Naive thymus-derived CD8-positive, alpha-beta T cell (primary cell): ENCODE measurements at places on chromosomes 3 and 15.
A peak's percentile ranks its signal among the peaks of the same experiment; 100 is the strongest.

GRCh38 chr3:98359993-98360675 is 6.5 kb downstream of the OR5K4 start:
- no peak overlapping the region for H3K27ac ChIP-seq
- H3K4me3 ChIP-seq = no peak overlapping the region
- peaks cover 8% of the 10 kb centered on the region for H3K36me3 ChIP-seq
- H3K27me3 ChIP-seq = peaks cover 5% of the 10 kb centered on the region

DNA sequence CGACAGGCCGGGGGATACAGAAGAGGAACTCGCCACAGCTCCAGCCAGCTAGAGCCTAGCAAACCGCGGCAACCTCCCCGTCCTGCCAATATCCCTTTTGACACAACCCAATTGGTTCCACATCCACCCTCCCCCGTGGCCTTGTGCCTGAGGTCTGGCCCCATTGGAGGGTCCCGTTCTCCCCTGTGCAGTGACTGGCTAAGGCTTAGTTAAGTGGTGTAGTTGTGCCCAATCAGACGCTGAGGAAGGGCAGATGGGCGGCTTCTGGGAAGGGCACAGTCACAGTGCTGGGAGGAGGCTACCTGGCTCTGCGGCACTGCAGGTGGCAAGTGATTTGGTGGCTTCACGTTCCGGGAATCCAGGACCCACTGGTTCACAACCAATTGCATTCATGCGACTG is 78.6 kb downstream of the SNRK start:
- H3K36me3 ChIP-seq = peaks cover 4% of the 10 kb centered on the region
- no peak overlapping the region for H3K4me3 ChIP-seq
- DNase-seq = no peak
- H3K27ac ChIP-seq = no peak overlapping the region
- peaks cover 19% of the 10 kb centered on the region for H3K4me1 ChIP-seq

GRCh38 chr3:67296039-67296892 is 298.2 kb downstream of the KBTBD8 start:
- H3K36me3 ChIP-seq = no peaks in the 10 kb centered on the region
- DNase-seq = no peak
- H3K27ac ChIP-seq = no peak overlapping the region
- no peaks in the 10 kb centered on the region for H3K27me3 ChIP-seq
- no peaks in the 10 kb centered on the region for H3K4me1 ChIP-seq

DNA sequence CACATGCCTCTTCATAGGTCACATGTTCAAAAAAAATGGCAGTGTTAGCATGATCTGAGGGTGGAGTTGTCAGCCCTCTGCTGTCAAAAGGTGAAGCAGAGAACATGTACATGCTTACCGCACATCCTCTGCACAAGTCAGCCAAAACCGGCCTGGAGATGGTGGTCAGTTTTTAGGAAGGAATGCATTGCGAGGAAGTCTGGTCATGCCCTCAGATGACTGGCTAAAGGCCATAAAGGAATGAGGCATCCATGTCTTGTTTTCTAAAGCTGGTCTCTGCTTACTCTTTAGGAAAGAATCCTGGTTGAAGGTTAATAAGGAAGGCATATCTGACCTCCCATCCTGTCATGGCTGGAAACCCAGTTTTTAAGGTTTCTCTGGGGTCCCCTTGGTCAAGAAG is 292.0 kb upstream of the CCDC54 start:
- no peak overlapping the region for H3K27ac ChIP-seq
- H3K27me3 ChIP-seq = no peaks in the 10 kb centered on the region
- H3K4me1 ChIP-seq = no peaks in the 10 kb centered on the region
- no peak for DNase-seq
- no peak overlapping the region for H3K4me3 ChIP-seq

DNA sequence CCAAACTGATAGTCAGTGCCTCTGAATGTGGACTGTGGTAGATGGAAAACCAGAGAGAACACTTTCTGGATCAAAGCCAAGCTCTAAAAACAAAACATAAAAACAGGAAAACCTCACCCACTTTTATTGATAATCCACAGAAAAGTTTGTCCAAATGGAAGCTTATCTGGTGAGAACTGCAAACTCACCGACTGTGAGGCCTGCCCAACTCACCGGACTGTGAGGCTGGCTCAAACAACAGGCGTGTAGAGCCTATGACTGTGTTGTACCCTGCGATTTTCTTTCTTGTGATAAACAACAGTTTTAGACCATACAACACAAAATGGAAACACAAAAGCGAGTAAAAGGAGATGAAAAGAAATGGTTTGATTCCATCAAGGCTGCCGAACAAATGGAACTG is 7.2 kb downstream of the PRR23C start:
- no peak overlapping the region for H3K4me3 ChIP-seq
- DNase-seq = no peak
- no peaks in the 10 kb centered on the region for H3K36me3 ChIP-seq
- H3K27ac ChIP-seq = no peak overlapping the region
- no peaks in the 10 kb centered on the region for H3K4me1 ChIP-seq

- H3K27ac ChIP-seq = no peak overlapping the region
- H3K4me3 ChIP-seq = no peak overlapping the region
Measured at GRCh38 chr15:32972686-32973085, 221.8 kb downstream of the FMN1 start.

GRCh38 chr3:66991459-66991858 is 6.6 kb upstream of the KBTBD8 start:
- peaks cover 29% of the 10 kb centered on the region for H3K27me3 ChIP-seq
- DNase-seq = no peak
- H3K4me1 ChIP-seq = no peaks in the 10 kb centered on the region
- no peak overlapping the region for H3K27ac ChIP-seq
- no peak overlapping the region for H3K4me3 ChIP-seq
- no peaks in the 10 kb centered on the region for H3K36me3 ChIP-seq

- no peaks in the 10 kb centered on the region for H3K27me3 ChIP-seq
- peaks cover 29% of the 10 kb centered on the region for H3K4me1 ChIP-seq
- DNase-seq = no peak
- no peak overlapping the region for H3K4me3 ChIP-seq
- no peaks in the 10 kb centered on the region for H3K36me3 ChIP-seq
- H3K27ac ChIP-seq = peak overlapping the region; percentile 0
Measured at GRCh38 chr3:195425849-195426248, 17.0 kb downstream of the ACAP2 start.

DNA sequence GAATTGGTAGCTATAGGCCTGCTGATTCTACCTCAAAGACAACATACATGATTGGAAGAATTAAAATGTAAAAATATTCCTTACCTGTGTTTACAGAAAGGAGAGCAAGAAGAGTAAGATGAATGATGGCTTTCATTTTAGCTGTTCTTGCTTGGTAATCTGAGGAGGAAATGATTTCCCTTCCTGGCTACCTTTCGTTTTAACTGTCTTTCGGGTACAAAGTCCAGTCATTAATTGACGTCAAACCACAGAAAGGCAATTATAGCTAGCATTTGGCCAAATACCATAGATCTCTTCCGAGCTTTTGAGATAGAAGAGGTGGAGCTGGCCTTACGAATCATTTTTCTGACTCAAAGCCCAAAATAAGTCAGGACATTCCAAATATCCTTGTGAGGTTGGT is at the start of gene MUC13:
MUC13 (minus strand) TSS at position 175 of the 400 bp plus-strand sequence; CDS start at position 136, 39 bp downstream.
- H3K4me1 ChIP-seq = no peaks in the 10 kb centered on the region
- no peak for DNase-seq
- H3K4me3 ChIP-seq = no peak within 1 kb of the TSS
- H3K36me3 ChIP-seq = no peaks in the 10 kb centered on the region
- H3K27ac ChIP-seq = no peak within 1 kb of the TSS
- H3K27me3 ChIP-seq = peaks cover 5% of the 10 kb centered on the region

GRCh38 chr3:113218681-113219045 is 7.3 kb downstream of the BOC start:
- H3K4me3 ChIP-seq = no peak overlapping the region
- peaks cover 3% of the 10 kb centered on the region for H3K4me1 ChIP-seq
- no peak overlapping the region for H3K27ac ChIP-seq
- peaks cover 19% of the 10 kb centered on the region for H3K27me3 ChIP-seq
- no peaks in the 10 kb centered on the region for H3K36me3 ChIP-seq
- DNase-seq = no peak

GRCh38 chr15:90078965-90079364 is 23.3 kb downstream of the IDH2 start:
- DNase-seq = no peak
- peaks cover 38% of the 10 kb centered on the region for H3K36me3 ChIP-seq
- H3K27ac ChIP-seq = no peak overlapping the region
- H3K4me1 ChIP-seq = no peaks in the 10 kb centered on the region

GRCh38 chr15:71674354-71674753 is 136.0 kb upstream of the NR2E3 start:
- DNase-seq = no peak
- no peak overlapping the region for H3K4me3 ChIP-seq
- H3K36me3 ChIP-seq = no peaks in the 10 kb centered on the region
- no peak overlapping the region for H3K27ac ChIP-seq
- peaks cover 37% of the 10 kb centered on the region for H3K27me3 ChIP-seq

DNA sequence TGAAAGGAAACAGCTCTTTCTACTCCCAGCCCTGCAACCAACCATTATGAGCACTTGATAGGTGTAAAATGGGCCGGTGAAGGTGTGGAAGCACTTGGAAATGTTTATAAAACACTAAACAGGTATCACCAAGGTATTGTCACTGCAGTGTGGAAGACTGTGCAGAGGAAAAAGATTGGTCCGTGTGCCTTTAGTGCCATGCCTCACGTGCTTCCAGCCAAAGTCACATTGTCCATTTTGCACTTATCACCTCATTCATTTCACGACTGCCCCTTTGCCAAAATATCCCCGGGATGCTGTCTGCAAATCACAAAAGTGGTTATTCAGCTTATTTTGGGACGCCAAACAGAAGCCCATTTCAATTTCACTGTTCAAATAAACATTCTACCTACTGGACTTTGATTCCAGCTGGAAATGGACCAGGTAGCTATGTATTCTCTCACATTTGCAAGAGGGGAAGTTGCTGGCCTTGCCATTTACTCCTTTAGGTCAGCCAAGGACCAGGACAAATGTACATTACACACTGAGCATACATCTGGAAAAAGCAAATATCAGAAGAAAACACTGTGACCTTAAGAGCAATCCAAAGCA is 58.4 kb downstream of the ARRDC4 start:
- H3K4me1 ChIP-seq = no peaks in the 10 kb centered on the region
- no peak for DNase-seq
- no peaks in the 10 kb centered on the region for H3K36me3 ChIP-seq
- peaks cover 2% of the 10 kb centered on the region for H3K27me3 ChIP-seq

DNA sequence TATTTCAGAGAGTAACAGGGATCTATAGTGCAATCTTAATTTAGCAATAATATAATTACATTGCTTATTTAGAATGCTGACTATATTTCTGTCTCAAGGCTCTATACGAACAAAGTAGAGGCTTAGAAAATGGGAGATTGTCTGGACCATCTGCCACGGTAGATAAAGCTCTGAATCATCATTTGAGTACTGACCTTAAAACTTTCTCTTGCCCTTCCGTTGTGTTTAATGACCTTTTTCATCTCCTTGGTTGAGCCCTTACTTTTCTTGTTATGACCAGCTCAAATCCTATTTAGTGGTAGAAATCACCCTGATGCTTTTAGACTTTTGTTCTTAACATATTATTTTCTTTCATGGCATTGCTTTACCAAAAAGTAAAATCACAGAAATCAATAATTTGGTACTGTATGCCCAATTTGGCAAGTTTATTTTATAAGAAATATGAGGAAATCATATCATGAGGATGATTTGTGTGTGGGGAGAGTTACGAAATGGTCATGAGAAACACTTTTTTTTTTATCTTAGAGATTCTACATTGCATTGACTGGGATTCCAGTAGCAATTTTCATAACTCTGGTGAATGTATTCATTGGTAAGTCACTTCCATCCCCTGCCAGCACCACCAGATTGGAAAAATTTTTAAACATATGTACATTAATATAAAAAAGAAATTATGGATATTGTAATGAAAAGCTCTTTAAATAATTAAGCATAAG is 11.0 kb downstream of the NDUFB5 start:
- no peak overlapping the region for H3K4me3 ChIP-seq
- H3K4me1 ChIP-seq = peaks cover 5% of the 10 kb centered on the region
- H3K27ac ChIP-seq = no peak overlapping the region
- H3K36me3 ChIP-seq = no peaks in the 10 kb centered on the region
- no peak for DNase-seq
- no peaks in the 10 kb centered on the region for H3K27me3 ChIP-seq

GRCh38 chr15:29024662-29025061 is 138.9 kb downstream of the APBA2 start:
- no peak overlapping the region for H3K27ac ChIP-seq
- peaks cover 5% of the 10 kb centered on the region for H3K36me3 ChIP-seq
- no peak overlapping the region for H3K4me3 ChIP-seq
- DNase-seq = no peak

- no peaks in the 10 kb centered on the region for H3K4me1 ChIP-seq
- H3K27ac ChIP-seq = no peak overlapping the region
- peaks cover 3% of the 10 kb centered on the region for H3K27me3 ChIP-seq
- no peaks in the 10 kb centered on the region for H3K36me3 ChIP-seq
Measured at GRCh38 chr3:146326875-146327543, 76.1 kb upstream of the PLSCR4 start.

- H3K4me1 ChIP-seq = no peaks in the 10 kb centered on the region
- H3K27ac ChIP-seq = no peak overlapping the region
- H3K27me3 ChIP-seq = no peaks in the 10 kb centered on the region
- no peak overlapping the region for H3K4me3 ChIP-seq
Measured at GRCh38 chr15:40002295-40002694, 36.7 kb downstream of the SRP14 start.

- H3K4me3 ChIP-seq = peak overlapping the region; percentile 63
- H3K4me1 ChIP-seq = peaks cover 20% of the 10 kb centered on the region
- no peaks in the 10 kb centered on the region for H3K36me3 ChIP-seq
- no peaks in the 10 kb centered on the region for H3K27me3 ChIP-seq
Measured at GRCh38 chr3:47961815-47962606, 54.2 kb downstream of the MAP4 start.

GRCh38 chr3:12918231-12918630 is 76.9 kb upstream of the RPL32 start:
- peaks cover 4% of the 10 kb centered on the region for H3K36me3 ChIP-seq
- DNase-seq = no peak
- no peaks in the 10 kb centered on the region for H3K27me3 ChIP-seq
- no peak overlapping the region for H3K4me3 ChIP-seq
- peaks cover 32% of the 10 kb centered on the region for H3K4me1 ChIP-seq

DNA sequence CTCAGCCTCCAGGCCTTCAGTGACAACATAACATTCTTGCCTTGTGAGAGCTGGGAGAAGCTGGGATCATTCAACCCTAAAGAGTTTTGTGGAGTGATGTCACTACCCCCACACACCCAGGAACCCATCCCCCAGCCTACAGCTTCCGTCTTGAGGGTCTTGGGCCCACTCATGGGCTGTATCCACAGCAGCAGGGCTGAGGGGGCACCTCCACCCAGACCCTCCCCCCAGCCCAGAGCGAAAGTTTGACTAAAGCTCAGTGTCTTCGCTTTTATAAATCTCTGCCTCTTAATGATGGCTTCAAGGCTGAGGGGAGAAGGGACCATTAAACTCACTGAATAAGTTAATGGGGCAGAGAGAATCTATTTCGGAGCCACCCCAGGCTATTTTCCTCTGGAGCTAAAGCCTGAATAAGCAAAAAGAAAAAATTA is 23.8 kb downstream of the NTRK3 start:
- peaks cover 1% of the 10 kb centered on the region for H3K4me1 ChIP-seq
- no peak overlapping the region for H3K4me3 ChIP-seq
- DNase-seq = no peak
- H3K36me3 ChIP-seq = no peaks in the 10 kb centered on the region

GRCh38 chr3:106305882-106306435 is 437.1 kb upstream of the CBLB start:
- DNase-seq = no peak
- H3K36me3 ChIP-seq = no peaks in the 10 kb centered on the region
- no peak overlapping the region for H3K27ac ChIP-seq
